ENCODE measurements at places on chromosomes 3 and 15.

DNA sequence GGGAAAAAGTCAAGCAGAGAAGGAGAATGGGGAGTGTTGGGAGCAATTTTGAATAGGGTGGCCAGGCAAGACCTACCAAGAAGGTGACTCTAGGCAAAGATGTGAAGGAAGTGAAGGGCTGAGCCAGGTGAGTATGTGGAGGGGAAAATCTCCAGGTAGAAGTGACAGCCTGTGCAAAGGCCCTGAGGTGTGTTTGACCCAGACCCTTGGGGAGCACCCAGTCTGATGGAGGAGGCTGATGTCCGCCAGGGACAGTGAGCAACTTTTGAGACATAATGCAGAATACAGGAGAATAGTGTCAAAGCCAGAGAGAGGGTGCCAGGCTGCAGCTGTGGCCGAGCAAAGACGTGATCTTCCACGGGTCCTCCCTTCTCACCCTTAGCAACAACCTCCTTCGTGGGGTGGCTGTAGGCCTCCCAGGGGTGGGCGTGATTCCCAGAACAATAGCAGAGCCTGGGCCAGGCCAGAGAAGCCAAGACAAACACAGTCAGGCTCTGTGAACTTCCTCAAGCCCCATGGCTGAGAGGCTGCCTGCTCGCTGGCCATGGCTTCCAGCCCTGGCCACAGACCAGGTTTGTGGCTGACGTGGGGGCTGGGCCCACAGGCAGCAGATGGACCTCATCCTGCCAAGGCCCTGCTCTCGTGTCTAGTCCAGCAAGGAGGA is 58.1 kb downstream of the SLC6A6 start:
- DNase-seq, result no peak

DNA sequence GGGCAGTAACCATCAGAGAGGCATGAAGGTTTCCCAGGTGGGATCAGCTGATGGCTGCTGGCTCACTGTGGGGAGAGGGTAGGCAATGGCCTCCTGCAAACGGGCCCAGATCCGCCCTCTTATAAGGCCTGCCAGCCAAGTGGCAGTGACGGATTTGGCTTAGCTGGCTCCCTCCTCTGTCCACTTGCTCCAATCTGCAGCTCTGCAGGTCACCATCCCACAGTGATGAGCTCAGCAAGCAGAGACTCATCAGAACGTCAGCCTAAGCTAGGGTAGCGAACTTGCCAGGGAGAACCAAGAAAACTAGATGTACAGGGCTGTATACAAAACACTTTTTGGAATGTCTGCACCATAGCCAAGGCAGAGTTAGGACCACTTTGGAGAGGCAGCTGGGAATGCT is 62.8 kb upstream of the DCLK3 start:
- DNase-seq, result no peak

DNA sequence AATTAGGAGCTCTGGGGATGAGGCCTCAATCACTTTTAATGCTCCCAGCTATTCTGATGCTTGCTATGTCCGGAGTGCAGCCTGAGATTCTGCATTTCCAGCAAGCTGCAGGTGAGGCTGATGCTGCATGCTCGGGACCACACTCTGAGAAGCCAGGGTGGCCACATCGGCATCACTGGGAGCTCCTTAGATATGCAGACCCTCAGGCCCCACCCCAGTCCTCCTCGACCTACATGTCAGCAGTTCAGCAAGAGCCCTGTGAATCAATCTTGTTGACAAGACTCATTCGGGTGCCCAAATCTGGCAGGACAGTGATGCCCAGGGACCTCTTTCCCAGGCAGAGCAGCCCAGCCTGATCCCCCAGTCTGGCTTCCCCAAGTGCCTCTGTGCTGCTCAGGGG is 44.1 kb upstream of the LCTL start:
- no peak for DNase-seq

DNA sequence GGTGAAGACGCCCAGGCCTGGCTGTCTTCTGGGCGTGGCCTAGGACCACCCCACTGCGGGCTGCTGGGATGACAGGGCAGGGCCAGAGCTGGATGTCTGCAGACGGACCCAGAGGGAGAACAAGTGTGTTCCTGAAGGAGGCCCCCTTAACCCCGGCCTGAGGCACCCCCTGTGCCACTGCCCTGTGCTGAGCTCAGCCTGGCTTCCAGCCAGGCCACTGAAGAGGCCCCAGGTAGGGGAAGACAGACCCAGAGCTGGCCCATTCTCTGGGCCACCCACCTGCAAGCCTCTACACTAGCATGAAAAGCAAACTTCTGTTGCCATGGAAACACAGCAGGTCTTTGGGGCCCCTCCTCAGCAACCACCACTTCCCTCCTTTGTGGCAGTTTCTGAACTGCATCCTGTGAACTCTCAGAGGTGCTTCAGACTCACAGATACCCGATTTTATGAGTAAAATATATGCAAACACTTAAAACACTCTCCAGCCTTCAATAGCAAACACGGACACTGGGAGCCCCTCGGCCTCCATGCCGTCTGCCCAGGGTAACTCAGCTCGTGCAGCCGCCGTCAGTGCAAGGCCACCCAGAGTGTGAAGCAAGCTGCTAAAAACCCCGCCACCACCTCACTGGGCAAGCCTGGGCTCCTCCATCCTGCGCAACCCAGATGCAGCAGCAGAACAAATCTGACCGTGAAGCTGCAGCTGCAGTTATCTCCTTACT is 42.5 kb downstream of the CMTM6 start:
- peak; percentile 41 for DNase-seq

DNA sequence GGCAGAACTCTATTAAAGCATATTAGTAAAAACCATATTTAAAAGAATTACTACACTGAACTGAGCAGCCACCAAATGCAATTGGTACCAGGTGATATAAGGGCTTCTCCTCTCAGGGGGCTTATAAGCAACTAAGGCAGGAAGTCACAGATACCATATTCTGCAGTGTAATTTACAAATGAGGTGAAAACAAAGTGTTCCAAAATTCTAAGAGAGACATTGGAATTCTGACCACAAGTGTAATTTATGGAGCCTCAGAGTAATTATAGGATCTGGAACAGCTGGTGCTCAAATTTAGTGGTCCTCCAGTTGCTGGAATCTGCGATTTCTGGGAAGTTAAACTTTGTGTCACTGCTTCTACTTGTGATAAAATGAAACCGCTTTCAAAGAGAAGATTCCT is 3.1 kb upstream of the NR1I2 start:
- DNase-seq, result no peak

GRCh38 chr15:41487381-41487780 is 6.3 kb upstream of the ITPKA start:
- no peak for DNase-seq

DNA sequence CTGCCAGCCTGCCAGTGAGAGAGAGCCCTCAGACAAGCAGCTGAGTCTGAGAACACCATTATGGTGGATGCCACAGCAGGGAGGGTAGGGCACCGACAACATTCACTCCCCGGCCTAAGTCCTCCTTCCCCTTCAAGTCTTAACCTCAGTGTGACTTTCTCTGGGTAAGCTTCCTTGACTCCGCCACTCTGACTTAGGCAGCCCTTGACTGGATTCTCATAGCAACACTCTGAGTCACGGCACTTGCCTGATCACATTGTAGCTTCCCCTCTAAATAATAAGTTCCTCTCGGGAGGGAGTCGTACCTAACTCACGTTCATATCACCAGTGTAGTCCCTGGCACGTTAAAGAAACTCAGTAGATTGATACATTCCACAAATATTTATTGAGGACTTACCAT is 180.5 kb downstream of the FOXB1 start:
- DNase-seq, result no peak

DNA sequence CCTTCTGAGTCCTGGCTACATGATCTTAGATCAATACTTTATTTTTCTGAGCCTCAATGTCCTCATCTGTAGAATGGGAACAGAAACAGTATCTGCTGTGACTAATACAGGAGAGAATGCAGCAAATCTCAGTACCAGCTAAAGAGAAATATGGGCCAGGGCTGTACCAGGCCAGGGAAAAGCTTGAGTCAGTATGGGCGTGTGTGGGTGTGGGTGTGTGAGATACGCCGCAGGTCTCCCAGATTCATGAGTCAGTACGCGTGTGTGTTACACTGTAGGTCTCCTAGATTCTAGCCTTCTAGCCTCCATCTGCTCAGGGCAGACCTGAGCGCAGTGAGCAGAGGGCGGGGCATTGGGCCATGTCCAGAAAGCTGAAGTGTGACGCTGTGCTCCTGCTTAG is 15.2 kb downstream of the GNAI2 start:
- DNase-seq, result peak; percentile 48

- DNase-seq, result no peak
Measured at GRCh38 chr3:119631516-119631915, 28.9 kb downstream of the POPDC2 start.

GRCh38 chr3:102484-102883 is 94.1 kb upstream of the CHL1 start:
- no peak for DNase-seq

GRCh38 chr3:72634128-72634527 is 214.1 kb downstream of the SHQ1 start:
- DNase-seq, result no peak
